ENCODE measurements at places on chromosomes 2 and 18. TPM values are rescaled to one million over a fixed set of nuclear protein-coding genes. Genes with fewer than 3 reads are reported as not detected.

The ANKRD53 gene
- 3.3 TPM for total RNA-seq

The C1QL2 gene
- not detected for total RNA-seq

The SERPINB12 gene
- not detected for total RNA-seq

The DNAJC5G gene
- total RNA-seq = not detected

The CRYGA gene
- total RNA-seq = not detected

The EVX2 gene
- not detected for total RNA-seq

GRCh38 chr2:113181258-113182051 lies 7.7 kb downstream of the PSD4 start:
- DNase-seq = peak; percentile 34

DNA sequence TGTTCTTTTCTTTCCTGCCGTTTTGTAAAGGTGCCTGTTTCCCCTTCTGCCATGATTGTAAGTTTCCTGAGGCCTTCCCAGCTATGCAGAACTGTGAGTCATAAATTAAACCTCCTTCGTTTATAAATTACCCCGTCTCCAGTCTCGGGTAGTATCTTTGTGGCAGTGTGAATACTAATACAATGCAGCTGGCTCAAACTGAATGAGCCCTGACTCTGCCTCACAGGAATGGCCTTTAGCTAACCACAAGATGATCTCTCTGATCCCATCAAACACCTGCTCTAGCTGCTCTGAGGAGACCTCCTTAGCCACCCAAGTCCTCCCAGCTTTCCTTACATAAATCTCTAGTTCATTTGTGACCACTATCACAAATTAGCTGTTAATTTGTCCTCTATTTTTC lies 41.5 kb upstream of the CAB39 start:
- DNase-seq = no peak

DNA sequence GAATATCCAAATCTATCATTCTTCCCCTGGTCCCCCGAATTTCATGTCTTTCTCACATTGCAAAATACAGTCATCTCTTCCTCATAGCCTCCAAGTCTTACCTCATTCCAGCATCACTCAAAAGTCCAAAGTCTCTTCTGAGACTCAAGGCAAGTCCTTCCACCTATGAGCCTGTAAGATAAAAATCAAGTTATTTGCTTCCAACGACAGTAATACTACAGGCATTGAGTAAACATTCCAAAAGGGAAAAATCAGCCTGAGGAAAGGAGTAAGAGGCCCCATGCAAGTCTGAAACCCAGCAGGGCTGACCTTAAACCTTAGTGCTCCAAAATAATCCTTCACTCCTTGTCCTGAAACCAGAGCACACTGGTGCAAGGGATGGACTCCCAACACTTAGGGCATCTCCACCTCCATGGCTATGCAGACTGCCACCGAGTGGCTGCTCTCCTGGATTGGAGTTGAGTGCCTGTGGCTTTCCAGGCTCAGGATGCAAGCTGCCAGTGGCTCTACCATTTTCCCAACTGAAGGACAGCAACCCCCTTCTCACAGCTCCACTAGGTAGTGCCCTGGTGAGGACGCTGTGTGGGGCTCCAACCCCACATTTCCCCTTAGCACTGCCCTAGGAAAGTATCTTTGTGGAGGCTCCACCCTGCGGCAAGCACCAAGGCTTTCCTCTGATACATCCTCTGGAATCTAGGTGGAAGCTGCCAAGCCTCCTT lies 16.3 kb downstream of the DTNA start:
- DNase-seq = no peak

GRCh38 chr18:79403723-79404566 lies 8.2 kb downstream of the NFATC1 start:
- DNase-seq = peak; percentile 44

DNA sequence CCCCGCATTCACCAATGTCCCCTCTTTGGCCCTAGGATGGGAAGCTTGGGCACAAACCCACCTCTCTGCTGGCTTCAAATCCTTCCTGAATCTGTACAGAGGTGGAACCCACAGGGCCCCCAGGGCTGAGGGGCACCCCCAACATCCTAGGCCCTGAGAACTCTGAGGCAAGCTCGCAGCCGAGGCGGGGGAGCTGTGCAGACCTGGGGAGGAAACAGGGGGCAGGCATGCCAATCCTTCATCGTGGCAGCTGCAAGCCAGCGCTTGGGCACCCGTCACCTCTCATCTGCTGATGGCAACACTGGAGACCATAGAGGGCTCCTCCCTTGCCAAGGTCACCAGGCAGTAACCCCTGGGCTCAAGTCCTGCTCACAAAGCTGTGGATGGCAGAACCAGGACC lies 10.8 kb downstream of the ECEL1 start:
- DNase-seq = peak; percentile 35

GRCh38 chr2:240514631-240515030 lies 43.2 kb downstream of the ANKMY1 start:
- no peak for DNase-seq

DNA sequence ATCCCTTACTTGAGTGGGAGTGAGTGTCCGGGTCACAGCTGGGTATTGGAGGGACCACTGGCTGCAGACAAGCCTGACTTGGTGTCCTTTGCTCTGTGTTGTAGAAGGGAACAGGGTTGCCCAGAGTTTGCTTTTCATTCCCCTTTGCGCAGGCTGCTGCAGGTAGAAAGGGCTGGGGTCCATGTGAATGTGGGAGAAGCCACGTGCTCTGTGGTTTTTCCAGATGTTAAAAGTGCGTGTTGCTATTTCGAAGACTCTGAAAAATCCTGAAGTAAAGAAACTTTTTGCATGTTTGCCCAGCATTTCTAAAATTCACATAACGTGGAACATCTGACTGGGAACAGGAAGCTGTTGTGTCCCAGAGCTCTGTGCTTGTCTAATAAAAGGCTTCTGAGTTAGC lies 28.8 kb downstream of the GLI2 start:
- peak; percentile 44 for DNase-seq

- no peak for DNase-seq
These were observed 145.0 kb downstream of the HDAC4 start for GRCh38 chr2:239255628-239256349.

DNA sequence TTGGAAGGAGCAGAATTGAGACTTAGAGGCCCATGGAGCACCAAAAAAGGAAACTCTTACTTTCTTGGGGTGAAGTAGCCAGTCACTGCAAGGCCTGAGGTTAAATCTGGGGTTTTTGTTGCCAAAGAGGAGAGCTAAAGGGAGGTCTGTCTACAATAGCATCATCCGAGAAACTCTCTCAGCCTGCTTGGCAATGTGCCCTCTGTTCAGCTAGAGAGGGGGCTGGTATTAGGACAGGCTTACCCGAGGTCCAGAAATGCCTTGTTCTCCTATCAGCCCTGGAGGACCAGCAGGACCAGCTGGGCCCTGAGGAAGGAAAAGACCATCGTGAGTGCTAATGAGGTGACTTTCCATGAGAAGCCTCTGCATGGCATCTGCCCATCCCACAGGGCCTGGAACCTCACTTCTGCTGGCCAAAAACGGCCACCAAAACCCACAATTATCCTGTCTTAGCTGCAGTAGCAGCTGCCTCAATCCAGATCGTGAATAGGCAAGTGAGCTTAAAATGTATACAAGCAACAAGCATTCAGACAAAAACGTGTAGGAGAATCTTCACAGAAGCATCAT lies 61.6 kb downstream of the COL6A3 start:
- DNase-seq = no peak

GRCh38 chr2:172048508-172049503 lies 36.5 kb upstream of the DLX1 start:
- DNase-seq = no peak

DNA sequence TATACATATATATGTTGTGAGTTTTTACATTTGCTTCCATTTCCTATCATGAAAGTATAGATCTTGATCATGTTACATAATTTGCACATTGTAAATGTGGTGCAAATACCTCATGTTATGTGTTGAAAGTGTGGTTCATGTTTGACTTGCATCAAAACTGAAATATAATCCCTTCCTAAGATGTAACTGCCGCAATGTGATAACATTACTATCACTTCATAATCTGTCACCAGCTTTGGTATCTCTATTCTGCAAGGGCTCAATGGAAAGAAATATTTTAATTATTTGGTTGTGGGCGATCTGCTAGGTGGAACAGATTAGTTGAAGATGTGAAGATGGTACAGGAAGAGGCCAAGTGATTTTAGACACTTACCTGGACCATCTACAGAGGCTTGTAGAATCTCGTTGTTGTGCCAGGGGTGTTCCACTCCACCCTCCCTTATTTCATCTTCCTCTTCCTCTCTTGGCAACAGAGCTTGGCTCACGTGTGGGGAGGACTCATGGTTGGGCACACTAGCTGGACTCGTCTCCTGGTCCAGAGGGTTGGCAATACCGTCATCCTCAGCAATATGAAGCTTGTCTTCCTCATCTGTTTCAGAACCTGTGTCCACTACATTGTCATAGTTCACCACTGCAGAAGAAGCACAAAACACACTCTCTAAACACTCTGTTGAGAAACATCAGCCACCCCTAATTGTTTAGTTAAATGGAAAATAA lies 90.4 kb downstream of the ZEB2 start:
- no peak for DNase-seq

- no peak for DNase-seq
These were observed 14.0 kb upstream of the BCL2L11 start for GRCh38 chr2:111106706-111107105.

GRCh38 chr18:60649107-60649506 lies 276.5 kb upstream of the MC4R start:
- no peak for DNase-seq

GRCh38 chr2:131801210-131801744 lies 273.6 kb downstream of the CCDC74A start:
- no peak for DNase-seq

GRCh38 chr18:13464432-13465123 lies 246.0 kb downstream of the LDLRAD4 start:
- DNase-seq = no peak

GRCh38 chr2:36807223-36807886 lies 110.8 kb downstream of the VIT start:
- no peak for DNase-seq

- no peak for DNase-seq
These were observed 12.6 kb downstream of the PIK3C3 start for GRCh38 chr18:41967680-41968079.

GRCh38 chr18:48910972-48911545 lies 39.7 kb downstream of the SMAD7 start:
- no peak for DNase-seq

GRCh38 chr2:38353402-38353801 lies 23.7 kb downstream of the ATL2 start:
- no peak for DNase-seq

- DNase-seq = no peak
These were observed 43.2 kb upstream of the PSME4 start for GRCh38 chr2:54013996-54014395.

- DNase-seq = no peak
These were observed 80.3 kb upstream of the MAP4K4 start for GRCh38 chr2:101617188-101617587.

DNA sequence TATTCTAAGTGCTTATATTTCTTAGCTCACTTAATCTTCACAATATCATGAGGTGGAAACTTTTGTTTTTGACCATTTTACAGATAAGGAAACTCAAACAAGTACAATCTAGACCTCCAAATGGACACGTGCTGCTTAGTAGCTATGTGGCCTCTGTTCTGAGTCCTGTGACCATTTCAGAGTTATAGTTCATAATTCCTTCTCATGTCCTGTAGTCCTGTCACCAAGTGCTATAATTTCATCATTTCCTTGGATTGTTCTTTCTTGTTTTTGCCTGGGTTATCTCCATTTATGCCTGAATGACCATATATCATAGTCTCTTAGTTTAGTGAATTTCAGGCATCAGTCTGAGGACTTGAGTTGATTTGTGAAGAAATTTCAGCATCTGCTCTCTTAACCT lies 91.7 kb downstream of the NUP35 start:
- DNase-seq = no peak

DNA sequence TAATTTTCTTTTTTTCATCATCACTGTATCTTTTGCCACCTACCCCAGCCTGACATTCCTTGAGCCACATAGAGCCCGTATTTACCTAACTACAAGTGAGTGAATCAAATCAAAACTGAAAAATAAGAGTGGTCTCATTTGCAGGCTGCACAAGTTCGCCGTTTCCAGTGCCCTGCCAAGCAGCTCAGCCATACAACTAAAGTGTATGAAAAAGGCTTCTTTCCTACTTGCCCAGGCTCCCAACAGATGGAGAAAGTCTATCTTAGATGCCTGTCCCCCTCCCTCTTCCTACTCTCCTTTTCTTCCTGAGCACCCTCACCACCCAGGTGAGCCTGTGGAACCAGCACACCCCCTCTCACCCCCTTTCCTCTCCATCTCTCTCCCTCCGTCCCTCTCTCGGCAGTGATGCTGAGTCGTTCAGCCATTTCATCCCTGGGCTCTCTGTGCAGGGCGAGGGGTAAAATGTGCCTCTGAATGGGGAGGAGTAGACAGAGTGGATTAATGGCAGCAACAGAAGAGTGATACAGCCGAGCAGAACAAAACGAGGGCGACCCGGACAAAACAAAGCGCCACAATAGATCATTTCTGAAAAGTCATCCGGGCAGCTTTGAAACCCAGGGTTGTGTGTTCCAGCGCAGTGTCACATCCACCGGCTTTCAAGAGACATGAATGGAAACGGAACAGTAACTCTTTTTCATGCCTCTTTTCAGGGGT lies 65.0 kb upstream of the POU3F3 start:
- DNase-seq = no peak

DNA sequence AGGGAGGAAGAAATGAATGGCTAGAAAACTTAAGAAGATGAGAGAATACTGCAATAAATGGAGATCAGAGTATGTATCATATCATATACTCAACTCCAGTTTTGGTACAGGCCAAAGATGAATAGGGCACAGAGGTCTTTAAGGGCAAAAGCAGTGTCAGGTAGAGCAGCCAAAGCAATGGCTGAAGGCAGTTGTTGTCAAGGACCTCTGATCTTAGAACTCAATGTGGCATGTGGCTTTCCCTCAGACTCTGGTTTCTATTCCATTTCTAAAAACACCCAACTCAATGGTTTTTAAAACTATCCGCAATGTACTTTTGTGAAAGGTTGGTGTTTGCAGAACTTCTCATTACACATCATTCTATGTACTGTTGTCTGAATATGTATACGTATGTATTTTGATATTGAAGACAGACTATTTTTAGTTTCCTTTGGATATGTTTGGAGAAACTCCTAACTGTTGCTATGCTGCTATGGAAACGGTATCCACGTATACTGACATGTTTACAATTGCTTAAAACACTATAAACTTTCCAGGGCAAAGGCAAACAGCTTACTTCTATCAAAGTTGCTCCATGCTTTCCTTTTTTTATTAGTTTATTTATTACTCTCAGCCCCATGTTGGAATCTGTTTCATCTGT lies 58.1 kb upstream of the PELI1 start:
- no peak for DNase-seq

DNA sequence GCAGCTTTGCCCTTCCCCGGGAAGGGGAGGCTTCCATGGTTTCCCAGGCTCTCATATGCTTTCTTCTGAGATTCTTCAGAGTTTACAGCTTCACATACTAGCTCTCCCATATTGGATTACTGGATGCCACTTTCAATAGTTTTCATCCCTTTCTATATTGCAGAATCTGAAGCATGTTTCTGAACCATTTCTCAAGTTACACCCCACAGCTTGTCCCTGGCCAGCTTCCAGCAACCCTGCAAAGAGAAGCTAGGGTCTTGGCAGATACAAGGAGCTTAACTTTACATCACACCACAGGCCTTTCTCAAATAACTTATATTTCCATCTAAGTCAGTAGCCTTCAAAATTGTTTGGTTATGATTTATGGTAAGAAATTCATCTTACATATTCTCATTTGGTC lies 39.6 kb downstream of the LHCGR start:
- no peak for DNase-seq

Measured in aorta (tissue), 5 donors.